ENCODE measurements at places on chromosomes 3 and 15. TPM values are rescaled to one million over a fixed set of nuclear protein-coding genes. Genes with fewer than 3 reads are reported as not detected.
A peak's percentile ranks its signal among the peaks of the same experiment; 100 is the strongest.

GRCh38 chr3:192931825-192932224 lies 14.2 kb upstream of the MB21D2 start:
- no peak for DNase-seq
- H3K4me1 ChIP-seq = no peaks in the 10 kb centered on the region
- no peak overlapping the region for H3K4me3 ChIP-seq
- no peaks in the 10 kb centered on the region for H3K27me3 ChIP-seq
- no peaks in the 10 kb centered on the region for H3K36me3 ChIP-seq

DNA sequence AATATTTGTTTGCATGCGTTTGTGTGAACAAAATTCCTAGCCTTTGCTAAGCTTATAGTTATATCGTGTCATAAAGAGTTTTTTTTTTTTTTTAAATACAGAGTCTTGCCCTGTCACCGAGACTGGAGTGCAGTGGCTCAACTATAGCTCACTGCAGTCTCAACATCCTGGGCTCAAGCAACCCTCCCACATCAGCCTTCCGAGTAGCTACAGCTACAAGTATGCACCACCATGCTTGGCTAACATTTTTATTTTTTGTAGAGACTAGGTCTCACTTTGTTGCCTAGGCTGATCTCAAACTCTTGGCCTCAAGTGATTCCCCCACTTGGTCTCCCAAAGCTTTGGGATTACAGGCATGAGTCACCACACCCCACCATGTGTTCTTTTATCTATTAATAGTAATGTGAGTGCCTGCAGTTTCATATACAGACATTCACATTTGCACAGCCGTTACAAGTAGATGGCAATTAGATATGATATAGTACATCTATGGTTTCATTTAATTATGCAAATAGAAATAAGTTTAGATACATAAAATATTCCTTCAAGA lies 848.6 kb downstream of the PDCD6IP start:
- H3K27ac ChIP-seq = no peak overlapping the region
- no peaks in the 10 kb centered on the region for H3K36me3 ChIP-seq
- DNase-seq = no peak
- no peak overlapping the region for H3K4me3 ChIP-seq

DNA sequence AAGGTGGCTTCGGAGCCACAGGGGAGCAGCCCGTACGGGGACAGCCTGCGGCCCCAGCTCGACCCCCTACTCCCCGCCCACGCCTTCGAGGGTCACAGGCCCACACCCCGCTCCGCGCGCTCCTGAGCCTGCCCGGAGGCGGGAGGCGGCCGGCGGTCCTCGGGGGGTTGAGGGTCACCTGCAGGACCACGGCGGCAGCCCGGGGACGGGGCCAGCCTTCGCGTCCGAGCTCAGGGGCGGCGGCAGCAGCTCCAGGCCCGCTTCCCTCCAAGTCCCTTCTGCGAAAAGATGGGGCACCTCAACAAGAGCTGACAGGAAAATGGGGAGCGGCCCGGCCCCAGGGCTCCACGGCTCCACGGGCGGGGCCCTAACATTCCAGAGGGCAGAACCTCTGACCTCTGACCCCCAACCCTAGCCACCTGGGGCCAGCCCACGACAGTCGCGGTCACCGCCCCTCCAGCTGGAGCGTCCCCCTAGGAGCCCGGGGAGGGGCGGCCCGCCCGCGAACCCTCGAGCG lies 428 bp downstream of the LYSMD4 start:
- H3K27me3 ChIP-seq = no peaks in the 10 kb centered on the region
- H3K36me3 ChIP-seq = no peaks in the 10 kb centered on the region
- peak overlapping the region; percentile 64 for H3K4me3 ChIP-seq
- DNase-seq = no peak
- H3K27ac ChIP-seq = peak overlapping the region; percentile 37

DNA sequence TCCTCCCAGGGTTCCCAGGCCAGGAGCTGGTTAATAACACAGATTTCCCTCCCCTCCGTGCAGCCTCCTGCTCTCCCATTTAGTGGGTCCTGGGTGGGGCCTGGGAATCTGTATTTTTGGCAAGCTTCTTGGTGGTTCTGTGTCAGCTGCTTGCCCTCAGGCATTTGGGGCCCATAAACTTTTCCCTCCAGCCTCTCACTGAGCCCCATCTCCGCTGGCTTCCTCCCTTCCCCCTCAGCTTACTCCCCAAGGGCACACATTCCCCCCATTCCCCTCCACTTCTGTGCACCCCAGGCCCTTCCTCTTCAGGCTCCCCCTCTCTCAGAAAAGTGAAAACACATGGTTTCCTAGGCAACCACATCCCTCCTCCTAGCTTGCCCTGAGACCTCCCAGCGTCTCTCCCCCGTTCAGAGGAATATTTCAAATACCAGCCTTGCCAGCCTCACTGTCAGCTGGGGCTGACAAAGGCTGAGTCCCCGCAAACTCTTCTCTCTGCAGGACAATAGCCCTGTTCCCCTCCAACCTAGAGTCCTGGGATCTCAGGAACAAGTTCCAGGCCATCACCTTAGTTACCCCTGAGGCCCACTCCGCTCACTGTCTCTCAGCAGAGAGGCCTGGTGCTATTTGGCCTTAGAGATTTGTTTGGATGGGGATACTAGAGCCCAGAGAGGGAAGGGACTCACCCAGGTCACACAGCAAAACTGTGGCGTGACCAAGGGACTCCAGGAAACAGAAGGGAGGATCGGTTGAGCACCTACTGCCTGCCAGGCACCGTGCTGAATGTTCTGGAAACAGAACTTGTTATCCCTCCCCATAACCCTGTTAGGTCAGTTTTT lies 44.6 kb upstream of the SMAD6 start:
- H3K4me1 ChIP-seq = peaks cover 20% of the 10 kb centered on the region
- H3K4me3 ChIP-seq = no peak overlapping the region
- DNase-seq = no peak

GRCh38 chr15:40330368-40330836 lies 6.9 kb downstream of the INAFM2 start:
- H3K4me3 ChIP-seq = no peak overlapping the region
- H3K4me1 ChIP-seq = no peaks in the 10 kb centered on the region
- DNase-seq = no peak
- H3K27ac ChIP-seq = no peak overlapping the region
- H3K36me3 ChIP-seq = no peaks in the 10 kb centered on the region

SHC4 gene
- total RNA-seq = 0.44 TPM

LTK gene
- 9.2 TPM for total RNA-seq

DNA sequence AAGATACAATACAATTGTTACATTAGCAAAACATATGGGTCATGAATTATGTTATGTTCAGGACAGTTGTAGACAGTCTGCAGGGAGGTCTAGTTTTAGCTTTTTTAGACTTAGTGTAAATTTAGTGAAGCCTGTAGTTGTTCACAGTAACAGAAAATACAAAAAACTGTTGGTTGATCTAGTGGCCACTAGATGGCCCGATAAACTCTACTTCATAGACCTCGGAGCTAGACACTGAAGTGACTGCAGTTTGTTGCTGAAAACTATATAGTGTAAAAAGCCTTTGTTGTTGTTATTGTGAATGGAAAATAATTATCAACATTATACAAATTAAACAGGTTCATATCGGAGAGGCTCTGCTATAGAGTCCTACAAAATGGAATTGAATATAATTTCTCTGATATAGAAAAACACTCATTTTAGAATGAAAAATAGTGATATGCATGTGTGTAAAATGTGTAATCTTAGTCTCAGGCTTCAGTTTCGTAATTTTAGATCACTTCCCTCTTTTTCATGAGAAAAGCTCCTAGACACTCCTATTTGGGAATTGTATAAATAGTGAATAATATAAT lies 18.3 kb downstream of the MAGEL2 start:
- H3K27me3 ChIP-seq = no peaks in the 10 kb centered on the region
- H3K27ac ChIP-seq = no peak overlapping the region
- DNase-seq = no peak
- no peaks in the 10 kb centered on the region for H3K36me3 ChIP-seq

- no peaks in the 10 kb centered on the region for H3K27me3 ChIP-seq
- DNase-seq = no peak
- H3K4me1 ChIP-seq = no peaks in the 10 kb centered on the region
- H3K4me3 ChIP-seq = no peak overlapping the region
- no peaks in the 10 kb centered on the region for H3K36me3 ChIP-seq
- no peak overlapping the region for H3K27ac ChIP-seq
These were observed 125.6 kb downstream of the ADAMTS17 start for GRCh38 chr15:100216182-100216581.

DNA sequence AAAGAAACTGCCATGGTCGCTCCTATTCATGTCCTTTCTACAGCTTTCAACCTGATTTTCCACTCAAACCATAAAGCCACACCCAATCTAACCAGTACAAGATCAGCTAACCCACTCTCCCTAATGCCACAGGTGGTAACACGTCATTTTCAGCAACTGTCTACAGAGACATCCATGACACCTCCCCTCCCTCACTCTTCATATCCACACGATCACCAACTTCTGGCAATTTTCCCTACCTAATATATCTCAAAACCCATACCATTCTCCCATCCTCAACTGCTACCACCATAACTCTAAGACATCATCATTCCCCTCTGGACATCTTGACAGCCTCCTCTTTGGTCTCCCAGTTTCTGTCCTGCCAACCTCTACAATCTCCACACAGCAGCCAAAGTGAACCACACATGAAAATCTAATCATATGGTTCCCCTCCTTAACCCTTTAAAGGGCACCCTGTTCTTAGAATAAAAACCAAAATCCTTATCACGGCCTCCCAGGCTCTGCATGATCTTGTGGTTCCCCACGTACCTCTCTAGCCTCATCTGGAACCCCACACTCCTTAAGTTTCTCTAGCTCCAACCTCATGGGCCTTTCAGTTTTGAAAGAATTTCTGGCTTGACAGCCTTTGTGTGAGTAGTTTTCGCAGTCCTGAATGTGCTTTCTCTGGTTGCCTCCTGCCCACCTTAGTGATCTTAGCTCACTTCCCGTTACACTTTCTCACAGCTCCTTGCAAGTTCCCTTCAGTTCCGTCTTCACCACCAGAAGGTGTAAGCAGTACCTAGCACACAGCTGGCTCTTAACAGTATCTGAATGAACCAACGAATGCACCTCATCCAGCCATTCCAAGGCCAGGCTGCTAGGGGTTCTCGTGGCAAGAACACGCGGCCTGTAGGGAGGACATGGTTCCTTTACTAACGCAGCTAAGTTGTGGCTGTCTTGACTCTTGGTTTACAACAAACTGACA lies 33.4 kb downstream of the SPINK8 start:
- no peak for DNase-seq
- peak overlapping the region; percentile 97 for H3K27ac ChIP-seq
- no peaks in the 10 kb centered on the region for H3K27me3 ChIP-seq
- H3K4me1 ChIP-seq = peaks cover 33% of the 10 kb centered on the region
- peaks cover 7% of the 10 kb centered on the region for H3K36me3 ChIP-seq
- peak overlapping the region; percentile 85 for H3K4me3 ChIP-seq

DNA sequence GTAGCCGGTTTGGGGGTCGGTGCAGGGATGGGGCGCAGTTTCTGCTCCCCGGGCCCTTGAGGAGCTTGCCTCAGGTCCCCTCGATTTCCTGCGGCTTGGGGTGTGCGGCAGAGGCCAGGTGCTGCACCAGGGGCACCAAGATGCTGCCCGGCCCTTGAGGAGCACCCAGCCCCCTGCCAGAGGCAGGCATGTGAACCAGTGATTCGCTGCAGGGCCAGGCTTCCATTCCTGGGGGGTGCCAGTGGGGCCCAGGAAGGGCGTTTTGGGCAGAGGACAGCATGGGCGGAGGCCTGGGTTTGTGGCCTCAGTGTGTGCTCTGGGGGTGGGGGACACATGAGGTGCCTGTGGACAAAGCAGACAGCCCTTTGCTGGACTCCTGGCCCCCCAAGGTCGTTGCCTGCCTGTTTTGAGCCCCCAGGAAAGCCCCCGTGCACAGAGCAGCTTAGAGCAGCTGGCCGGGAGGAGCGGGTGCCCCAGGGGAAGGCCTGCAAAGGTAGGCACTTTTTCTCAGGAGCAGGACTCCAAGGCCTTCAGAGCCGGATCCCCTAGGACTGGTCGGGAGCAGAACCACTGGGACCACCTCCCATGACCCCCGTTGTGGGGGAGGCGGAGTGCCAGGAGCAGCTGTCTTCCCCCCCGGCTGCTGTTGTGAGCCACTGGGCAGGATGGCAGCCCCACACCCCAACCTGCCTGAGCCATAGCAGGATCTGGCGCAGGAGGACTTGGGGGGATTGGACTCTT lies 1.6 kb downstream of the PLXNA1 start:
- peak overlapping the region; percentile 67 for H3K27ac ChIP-seq
- H3K27me3 ChIP-seq = no peaks in the 10 kb centered on the region
- DNase-seq = no peak
- peaks cover 2% of the 10 kb centered on the region for H3K4me1 ChIP-seq
- H3K4me3 ChIP-seq = peak overlapping the region; percentile 67

DNA sequence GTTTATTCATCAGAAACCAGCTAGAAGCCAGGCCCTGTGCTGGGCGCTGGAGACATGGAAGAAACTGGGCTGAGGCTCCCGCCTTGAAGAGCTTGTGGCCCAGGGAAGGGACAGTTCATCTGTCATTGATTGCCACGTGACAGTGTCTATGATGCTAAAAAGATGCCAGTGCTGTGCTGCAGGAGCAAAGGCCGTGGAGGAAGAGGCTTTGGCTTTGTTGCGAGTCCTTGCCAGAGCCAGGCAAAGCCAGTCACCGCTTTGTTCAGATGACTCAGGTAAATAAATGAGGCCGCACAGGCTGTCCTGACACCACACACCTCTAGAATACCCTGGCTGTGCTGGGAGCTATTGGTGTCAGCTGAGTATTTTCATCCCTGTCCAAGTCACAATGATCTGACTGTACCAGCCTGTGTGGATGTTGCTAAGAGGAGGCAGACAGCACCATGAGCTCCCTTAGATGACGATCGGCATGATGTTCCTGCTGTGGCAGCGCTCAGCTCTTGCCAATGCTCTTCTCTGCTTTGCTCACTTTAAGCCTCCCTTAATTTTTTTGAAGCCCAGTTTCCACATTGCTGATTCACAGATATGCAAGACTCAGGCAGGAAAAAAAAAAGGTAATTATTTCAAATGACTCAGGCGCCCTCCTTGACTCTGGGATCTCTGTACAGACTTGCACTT lies 77.5 kb downstream of the CCNL1 start:
- H3K36me3 ChIP-seq = no peaks in the 10 kb centered on the region
- no peak overlapping the region for H3K4me3 ChIP-seq
- peaks cover 11% of the 10 kb centered on the region for H3K4me1 ChIP-seq
- no peaks in the 10 kb centered on the region for H3K27me3 ChIP-seq

DNA sequence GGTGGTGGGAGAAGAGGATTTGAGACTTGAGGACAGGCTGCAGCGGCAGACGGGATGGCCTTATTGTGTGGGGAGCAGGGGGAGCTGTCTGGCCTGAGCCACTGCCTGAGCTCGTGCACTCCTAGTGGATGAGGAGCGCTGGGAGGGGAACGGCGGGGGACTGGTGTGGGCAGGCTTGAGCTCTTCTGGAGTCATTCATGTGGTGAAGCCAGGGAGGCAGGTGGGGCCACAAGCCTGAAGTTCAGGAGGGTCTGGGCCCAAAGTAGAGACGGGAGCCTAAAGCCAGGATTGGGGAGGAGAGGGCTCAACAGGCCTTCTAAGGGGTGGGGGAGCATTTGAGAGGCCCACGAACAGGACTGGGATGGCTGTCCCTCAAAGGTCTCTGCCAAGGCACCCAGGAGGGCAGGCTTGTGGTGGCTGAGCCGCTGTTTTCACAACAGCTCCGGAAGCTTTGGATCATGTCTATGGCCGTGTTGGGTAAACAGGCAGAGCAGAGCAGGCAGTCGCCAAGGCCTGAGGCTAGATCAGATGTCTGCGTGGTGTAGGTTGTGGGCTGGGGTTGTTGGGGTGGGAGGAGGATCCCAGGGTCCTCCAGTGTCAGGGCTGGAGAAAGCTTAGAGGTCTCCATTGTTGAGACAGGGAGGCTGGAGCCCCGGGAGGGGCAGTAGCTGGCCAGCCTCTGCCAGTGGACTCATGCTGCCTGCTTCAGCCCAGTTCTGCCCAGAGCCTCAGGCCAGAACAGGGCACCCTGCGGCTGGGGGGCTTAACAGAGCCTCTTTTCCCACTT lies 8.2 kb downstream of the PRKCD start:
- no peak overlapping the region for H3K4me3 ChIP-seq
- peaks cover 3% of the 10 kb centered on the region for H3K36me3 ChIP-seq
- DNase-seq = no peak
- H3K27me3 ChIP-seq = no peaks in the 10 kb centered on the region

GRCh38 chr3:159260049-159260662 lies 458.3 kb downstream of the MFSD1 start:
- peak; percentile 45 for DNase-seq
- H3K27ac ChIP-seq = no peak overlapping the region

GLDN gene
- 3.0 TPM for total RNA-seq

Data from HCT116 (cell line).